Mesenteric fat pad (tissue), 1 donor: ENCODE measurements at places on chromosomes 12 and 14. TPM values are rescaled to one million over a fixed set of nuclear protein-coding genes. Genes with fewer than 3 reads are reported as not detected.

The MAP3K9 gene
- 0.26 TPM for total RNA-seq

- no peak for DNase-seq
These were observed 353.7 kb downstream of the APAF1 start for GRCh38 chr12:98998697-98999299.

DNA sequence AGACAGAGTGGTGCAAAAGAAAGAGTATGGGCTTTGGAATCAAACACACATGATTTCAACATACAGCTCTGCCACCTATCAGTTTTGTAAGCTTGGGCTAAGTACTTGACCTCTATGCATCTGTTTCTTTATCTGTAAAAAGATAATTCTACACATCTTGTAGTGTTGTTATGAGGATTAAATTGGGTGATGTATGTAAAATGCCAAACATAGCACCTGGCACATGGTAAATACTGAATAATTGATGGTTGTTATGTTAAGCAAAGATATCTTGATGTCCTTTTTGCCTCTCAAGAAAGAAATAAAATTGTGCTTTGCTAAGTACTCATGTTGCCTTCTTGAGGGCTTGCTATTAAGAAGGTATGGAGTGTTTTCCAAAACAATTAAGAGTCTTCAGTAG lies 2.3 kb upstream of the CSRP2 start:
- DNase-seq, result no peak

- no peak for DNase-seq
These were observed 46.2 kb upstream of the DIP2B start for GRCh38 chr12:50458606-50459005.

DNA sequence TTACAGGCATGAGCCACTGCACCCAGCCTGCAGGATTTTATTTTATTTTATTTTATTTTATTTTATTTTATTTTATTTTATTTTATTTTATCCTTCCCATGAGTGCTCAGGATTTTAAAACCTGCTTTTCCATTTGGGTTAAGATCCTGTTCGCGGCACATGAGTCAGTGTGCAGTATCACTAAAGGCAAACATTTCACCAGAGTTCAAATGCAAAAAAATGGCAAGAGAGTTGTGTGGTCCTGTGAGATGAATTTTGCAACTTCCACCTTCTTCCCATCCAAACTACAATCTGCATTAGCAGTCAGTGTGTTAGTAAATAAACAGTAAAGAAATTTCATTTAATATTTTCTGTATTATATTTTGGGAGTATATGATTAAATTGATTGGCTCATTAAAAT lies 29.0 kb downstream of the MOAP1 start:
- no peak for DNase-seq

- no peak for DNase-seq
These were observed 101.1 kb downstream of the BBS10 start for GRCh38 chr12:76247026-76247646.

GRCh38 chr12:6092784-6093722 lies 31.4 kb downstream of the VWF start:
- peak; percentile 88 for DNase-seq

DNA sequence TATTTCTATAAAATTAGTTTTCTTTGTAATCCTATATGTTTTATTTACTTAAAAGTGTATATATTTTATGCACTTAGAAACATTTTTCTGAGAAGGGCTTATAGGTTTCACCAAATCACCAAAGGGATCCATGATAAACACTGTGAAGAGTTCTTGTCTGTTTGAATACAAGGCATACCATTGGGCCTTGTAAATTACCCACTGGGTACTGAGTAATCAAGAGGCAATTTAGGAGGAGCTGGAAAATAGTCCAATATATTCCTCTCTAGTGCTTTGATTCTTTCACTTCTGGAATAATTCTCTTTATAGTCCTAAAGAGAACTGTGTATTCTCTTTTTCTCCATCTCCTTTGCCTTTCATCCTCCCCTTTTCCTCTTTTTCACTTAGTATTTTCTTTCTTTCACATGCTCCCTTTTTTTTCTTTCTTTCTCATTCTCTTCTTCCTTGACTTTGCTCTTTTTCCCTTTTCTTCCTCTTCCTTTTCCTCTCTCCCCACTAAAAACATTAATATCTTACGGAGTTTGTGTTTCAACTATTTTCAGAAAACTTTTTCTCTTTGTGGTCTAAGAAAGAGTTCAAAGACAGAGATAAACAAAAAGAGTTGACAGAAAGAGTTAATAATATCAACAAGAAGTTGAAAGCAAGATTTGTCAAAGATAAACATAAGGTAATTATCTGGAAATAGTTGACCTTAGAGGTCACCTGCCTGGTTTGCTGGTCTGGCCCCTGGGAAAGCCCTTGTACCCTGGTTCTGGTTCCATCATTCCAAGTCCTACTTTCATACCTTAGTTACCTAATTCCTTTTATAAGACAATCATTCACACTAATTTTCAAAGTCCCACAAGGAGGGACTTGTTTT lies 435.3 kb downstream of the RAD51B start:
- DNase-seq, result no peak

The MYF5 gene
- not detected for total RNA-seq

DNA sequence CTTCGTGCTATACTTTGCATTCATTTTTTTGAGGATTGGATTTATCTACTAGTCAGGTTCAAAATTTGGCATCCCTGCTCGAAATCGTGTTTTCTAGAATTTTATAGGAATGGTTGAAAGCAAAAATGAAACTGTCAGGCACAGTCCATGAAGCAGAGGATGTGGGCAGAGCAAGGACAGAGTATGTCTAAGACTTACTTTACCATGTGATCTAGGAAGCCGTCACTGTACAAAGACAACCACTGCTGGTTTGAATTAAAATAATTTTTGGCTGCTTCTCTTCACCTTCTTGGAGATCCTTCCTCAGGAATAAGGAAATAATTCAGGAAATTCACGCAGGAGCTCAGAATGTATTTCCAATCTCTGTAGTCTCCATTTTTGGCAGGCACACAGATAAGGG lies 31.6 kb upstream of the SGPP1 start:
- DNase-seq, result no peak

DNA sequence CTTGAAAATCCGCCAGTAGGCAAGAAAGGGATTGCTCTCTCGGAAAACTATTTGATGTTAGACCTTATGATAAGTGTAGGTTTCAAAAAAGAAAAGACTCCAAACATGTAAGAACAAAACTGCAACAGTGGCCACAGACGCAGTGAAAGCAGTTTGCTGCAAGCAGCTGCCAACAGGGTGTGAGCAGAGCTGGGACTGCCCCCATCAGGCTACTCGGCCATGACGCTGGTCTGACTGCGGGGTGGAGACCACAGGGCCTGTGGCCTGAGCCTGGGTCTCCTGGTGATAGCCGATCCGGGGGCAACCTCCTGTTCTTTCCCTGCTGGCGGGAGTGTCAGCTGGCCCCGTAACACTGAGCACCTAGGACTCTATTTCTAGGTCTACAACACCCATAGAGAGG lies 63.2 kb downstream of the AMN start:
- no peak for DNase-seq

The CMA1 gene
- 1.4 TPM for total RNA-seq

GRCh38 chr12:77923882-77924281 lies 93.2 kb downstream of the NAV3 start:
- no peak for DNase-seq

GRCh38 chr12:96143827-96144565 lies 50.2 kb upstream of the ELK3 start:
- no peak for DNase-seq

DNA sequence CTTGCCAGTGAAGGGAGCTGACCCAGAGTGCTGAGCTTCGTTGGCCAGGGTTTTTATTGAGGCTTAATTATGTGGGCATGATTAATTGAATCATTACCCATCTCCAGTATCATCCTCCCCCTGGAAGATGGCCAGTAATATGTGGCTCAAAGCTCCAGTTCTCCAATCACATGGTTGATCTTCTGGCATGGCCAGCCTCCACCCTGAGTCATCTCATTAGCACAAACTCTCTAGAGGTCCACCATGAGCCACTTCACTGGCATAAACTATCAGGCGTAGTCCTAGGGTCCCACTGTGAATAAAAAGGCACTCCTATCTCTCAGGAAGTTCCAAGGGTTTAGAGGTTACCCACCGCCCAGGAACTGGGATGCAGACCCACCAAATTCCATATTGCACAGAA lies 135.0 kb downstream of the ANO6 start:
- no peak for DNase-seq

The KSR2 gene
- not detected for total RNA-seq

DNA sequence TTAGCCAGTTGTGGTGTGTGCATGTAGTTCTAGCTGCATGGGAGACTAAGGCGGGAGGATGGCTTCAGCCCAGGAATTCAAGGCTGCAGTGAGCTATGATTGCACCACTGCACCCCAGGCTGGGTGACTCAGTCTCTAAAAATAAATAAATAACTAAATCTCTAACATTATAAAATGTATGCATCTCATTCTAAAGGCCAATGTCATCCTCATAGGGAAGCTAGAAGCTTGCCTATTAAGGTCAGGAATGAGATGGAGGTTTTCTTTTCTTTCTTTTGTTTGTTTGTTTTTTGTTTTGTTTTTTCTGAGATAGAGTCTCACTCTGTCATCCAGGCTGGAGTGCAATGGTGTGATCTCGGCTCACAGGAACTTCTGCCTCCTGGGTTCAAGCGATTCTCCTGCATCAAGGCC lies 48.8 kb upstream of the PAPLN start:
- no peak for DNase-seq

The PMCH gene
- total RNA-seq, result not detected

DNA sequence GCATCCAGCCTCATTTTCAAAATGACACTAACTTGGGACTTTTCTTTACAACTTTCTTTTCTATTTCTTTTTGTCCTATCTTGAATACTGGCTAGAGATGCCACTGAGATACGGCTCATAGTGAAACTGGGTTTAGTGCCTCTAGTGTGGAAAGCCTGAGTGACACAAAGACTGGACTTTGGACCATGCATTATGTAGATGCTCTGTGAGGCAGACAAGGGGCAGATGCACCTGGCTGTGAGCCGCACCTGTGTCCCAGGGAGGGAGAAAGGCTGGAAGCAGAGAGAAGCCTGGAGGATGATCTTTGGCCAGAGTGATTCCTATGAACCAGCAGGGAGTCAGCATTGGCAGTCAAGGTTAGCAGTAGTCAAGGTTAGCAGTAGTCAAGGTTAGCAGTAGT lies 852.3 kb upstream of the TMEM132C start:
- DNase-seq, result no peak

DNA sequence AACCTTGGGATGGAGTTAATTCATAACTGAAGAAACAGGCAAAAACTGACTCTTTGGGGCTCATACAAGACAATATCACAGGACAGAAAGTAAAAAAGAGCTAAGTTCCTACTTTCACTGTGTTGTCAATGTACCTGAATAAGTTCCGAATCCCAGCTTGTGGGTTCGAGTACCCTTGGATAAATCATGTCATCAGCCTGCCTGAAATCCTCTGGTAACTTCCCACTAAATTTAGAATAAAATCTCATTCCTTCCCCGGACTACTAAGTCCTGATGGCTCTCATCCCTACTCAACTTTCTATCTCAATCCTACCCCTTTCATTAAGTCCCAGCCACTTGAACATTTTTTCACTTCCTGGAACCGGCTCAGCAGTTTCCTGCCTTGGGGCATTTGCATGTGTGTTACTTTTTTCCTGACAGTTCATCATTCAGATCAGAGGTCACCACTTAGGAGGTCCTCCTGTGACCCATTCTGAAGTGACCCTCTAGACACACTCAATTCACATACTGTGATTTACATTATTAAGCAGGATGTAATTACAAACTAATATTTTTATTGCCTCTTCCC lies 12.7 kb downstream of the ERP29 start:
- DNase-seq, result no peak

DNA sequence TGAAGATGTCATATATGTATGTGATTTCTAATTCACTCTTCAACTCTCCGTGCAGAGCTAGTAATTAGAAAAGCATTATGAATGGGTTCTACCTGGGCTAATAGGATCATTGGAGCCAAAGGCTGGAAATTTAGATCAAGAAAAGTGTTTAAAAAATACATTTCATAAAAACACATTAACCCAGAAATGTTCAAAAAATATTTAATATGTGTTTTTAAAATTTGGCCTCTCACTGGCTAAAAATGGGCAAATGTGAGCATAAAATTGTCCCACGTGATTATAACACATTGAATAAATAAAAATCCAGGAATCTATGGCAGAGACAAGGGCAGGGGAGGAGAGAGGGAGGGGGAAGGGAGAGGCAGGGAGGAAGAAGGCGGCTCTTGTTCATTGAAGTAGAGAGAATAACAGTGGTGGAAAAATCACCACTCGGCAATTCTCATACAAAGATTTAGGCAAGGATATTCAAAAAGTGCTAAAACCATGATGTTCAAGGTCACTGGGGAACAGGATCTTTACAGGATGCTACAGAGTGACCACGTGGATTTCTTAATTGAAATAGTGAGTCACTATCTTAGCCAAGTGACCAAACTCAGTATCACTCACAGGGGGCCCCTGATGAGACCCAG lies 38.8 kb downstream of the FBXO21 start:
- no peak for DNase-seq

The SYCP3 gene
- total RNA-seq, result not detected

- no peak for DNase-seq
These were observed 185.4 kb downstream of the ALG10B start for GRCh38 chr12:38501991-38502390.

DNA sequence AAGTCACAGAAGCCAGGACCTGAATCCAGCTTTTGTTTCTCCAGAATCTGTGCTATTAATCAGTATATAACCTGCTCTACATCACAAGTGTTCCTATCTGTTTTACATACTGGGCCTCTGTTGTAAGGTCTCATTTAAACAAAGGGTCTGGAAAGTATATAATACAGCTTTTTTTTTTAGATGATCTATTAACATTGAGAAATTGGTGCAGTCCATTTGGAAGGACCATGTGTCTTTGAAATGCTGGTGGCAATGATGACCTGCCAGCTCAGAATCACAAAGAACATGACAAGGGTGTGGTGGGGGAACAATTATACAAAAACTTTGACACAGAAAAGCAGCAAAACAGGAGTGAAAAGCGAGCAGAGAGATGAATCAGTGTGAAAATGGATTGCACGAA lies 164.6 kb downstream of the PPM1H start:
- no peak for DNase-seq

The OR4E2 gene
- total RNA-seq, result not detected

The ZBTB39 gene
- total RNA-seq, result 3.6 TPM

- DNase-seq, result no peak
These were observed 3.7 kb downstream of the MYL6 start for GRCh38 chr12:56161690-56162351.

DNA sequence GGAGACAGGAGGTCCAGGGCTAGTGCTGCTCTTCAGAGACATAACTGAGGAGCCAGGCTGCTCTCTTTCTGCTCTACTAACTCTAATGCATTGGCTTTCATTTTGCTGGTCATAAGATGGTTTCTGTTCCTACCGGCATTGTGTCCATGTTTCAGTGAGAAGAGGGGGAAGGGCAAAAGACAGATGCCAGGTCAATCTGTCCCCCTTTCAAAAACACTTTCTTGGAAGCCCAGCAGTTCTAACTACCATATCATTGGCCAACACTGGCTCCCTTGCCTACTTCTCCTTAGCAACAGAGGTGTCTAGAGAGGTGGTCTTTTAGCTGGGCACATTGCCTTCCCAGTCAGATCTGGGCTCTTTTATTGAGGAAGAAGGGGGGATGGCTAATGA lies 63.9 kb downstream of the TGFB3 start:
- no peak for DNase-seq

GRCh38 chr12:50186681-50187080 lies 19.5 kb upstream of the CERS5 start:
- no peak for DNase-seq

- DNase-seq, result no peak
These were observed 499 bp downstream of the RNASE4 start for GRCh38 chr14:20684662-20685456.

- DNase-seq, result no peak
These were observed 5.0 kb downstream of the RERG start for GRCh38 chr12:15216036-15216889.
